ENCODE measurements at places on chromosomes 3 and 15.

DNA sequence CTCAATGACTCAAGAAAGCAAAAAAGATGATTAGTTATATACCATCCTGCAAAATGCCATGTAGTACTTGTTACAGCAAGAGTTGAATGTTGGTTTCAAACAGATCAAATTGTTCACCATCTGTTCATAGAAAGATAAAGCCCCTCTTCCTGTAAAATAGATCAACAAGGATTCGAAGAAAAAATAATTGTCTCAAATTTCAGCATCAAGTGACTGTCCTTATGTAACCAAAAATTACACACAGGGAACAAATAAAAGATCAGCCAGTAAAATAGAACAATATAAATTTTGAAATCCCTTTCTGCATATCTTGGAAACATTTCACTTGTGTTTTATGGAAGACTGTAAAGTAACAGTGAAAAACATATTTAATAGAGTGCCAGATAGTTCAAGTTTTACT lies 165.1 kb upstream of the STAC start:
- no peak for DNase-seq

DNA sequence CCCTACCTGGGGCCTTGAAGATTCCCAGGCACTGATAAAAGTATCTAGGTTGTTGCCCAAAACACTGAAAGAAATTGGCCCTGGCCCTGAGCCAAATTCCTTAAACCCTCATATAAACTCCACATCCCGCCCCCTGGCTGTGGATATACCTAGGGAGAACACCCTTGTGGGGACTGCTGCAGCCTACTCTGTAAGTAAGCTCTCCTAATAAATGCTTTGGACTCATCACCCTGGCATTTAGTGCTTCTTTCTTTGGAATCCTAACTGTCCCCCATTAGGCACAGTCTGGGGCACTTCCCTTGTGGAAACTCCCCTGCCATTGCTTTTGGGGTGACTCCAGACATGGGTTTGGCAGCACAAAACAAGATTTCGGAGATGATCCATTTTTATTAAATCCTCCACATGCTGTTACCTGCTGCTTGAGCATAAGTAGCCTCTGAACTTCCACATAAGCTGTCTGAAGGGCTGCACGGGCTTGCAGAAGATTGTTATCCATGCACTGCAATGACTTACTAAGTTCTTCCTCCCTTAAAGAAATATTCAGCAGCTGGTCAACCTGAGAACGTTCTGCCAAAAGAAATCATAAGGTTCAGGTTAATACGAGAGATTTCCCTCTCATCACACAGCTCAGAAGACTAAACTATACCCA lies 46.4 kb downstream of the ZNF106 start:
- DNase-seq, result no peak

- no peak for DNase-seq
Observed at GRCh38 chr3:143280984-143281383, 161.4 kb downstream of the CHST2 start.

- no peak for DNase-seq
Observed at GRCh38 chr3:168071591-168072322, 24.0 kb downstream of the GOLIM4 start.

- no peak for DNase-seq
Observed at GRCh38 chr3:23217872-23218554, 14.9 kb downstream of the UBE2E2 start.

GRCh38 chr15:75407083-75407482 lies 38.7 kb upstream of the MAN2C1 start:
- no peak for DNase-seq

GRCh38 chr3:20096135-20096685 lies 56.0 kb downstream of the KAT2B start:
- DNase-seq, result no peak

GRCh38 chr15:43237842-43238470 lies 17.1 kb upstream of the EPB42 start:
- peak; percentile 86 for DNase-seq

DNA sequence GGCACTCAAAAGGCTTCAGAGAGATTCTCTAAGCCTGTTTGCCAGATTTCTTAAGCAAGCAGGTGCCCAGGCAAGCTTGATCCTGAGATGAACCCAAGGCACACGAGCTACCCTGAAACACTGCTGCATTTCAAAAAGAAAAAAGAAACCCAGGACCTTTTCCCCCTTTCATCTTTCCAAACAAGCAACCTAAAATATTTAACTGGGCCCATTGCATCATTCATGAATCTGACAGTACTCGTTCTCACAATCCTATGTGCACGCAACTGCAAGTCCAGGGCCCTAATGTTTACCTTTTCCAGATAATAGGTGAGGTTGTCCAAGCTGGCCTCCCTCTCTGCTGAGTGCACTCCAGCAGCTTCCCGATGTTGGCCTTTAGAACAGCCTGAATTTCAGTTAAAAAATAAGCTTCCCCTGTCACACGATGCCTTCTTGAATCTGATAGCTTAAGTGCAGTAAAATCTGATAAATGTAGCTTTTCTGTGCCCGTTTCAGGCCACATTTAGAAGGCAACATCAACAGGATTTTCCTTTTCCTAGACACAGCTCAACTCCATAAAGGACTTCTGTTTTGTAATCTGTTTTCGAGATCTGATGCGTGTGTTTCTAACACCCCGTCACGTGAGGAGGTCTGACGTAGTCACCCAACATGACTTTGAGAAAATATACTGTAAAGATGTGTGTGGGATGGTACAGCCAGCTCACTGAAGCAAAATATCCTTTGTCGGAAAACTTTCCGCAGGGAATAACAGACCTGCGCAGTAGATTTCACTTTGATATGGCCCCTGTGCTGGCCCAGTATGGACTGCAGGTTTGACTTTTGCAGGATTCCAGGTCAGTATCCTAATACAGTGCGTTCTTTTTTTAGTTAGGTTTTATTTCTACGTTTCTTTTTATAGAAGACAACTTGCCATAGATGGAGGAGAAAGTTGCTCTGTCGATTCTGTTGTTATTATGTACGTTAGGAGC lies 55.1 kb upstream of the RASA2 start:
- DNase-seq, result no peak

GRCh38 chr15:96860741-96861140 lies 530.2 kb downstream of the NR2F2 start:
- no peak for DNase-seq

GRCh38 chr3:6921066-6921465 lies 60.2 kb downstream of the GRM7 start:
- no peak for DNase-seq

- no peak for DNase-seq
Observed at GRCh38 chr3:192957441-192958021, 39.9 kb upstream of the MB21D2 start.

- DNase-seq, result no peak
Observed at GRCh38 chr15:66765478-66766281, 63.6 kb downstream of the SMAD6 start.

DNA sequence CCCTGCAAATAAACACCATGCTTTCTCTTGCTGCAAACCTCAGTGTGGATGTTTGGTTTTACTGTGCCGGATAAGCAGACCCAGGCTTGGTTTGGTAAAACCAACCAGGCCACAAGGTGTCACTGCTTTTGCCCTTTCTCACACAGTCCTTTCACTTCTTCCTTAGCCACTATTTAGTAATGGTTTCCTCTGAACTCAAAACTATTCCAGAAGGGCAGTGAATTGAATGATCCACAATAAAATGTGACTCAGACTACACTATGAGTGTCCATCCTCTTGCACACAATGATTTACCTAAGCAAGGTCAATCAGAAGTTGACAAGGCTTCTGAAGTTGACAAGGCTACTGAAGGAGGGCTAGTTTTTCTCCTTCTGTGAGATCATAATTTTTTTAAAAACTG lies 552.4 kb upstream of the CCDC54 start:
- DNase-seq, result no peak

DNA sequence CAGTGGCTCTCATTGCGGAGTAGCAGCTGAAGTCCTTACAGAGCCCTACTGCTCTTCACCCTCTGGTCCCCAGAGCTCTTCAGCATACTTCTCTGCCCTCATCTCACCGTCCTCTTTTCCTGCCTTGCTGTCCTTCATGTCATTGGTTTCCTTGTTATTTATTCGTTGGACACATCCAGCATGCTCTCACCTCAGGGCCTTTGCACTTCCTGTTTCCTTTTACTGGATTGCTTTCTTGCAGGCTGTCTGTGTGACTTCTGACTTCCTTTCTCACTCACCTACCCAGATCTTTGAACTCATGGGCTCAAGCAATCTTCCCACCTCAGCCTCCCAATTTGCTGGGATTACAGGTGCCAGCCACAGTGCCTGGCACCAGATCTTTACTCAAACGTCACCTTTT lies 127.1 kb downstream of the NR1D2 start:
- no peak for DNase-seq

GRCh38 chr3:197508051-197508451 lies 47.7 kb downstream of the BDH1 start:
- no peak for DNase-seq

GRCh38 chr15:28260722-28261121 lies 61.3 kb downstream of the HERC2 start:
- no peak for DNase-seq

DNA sequence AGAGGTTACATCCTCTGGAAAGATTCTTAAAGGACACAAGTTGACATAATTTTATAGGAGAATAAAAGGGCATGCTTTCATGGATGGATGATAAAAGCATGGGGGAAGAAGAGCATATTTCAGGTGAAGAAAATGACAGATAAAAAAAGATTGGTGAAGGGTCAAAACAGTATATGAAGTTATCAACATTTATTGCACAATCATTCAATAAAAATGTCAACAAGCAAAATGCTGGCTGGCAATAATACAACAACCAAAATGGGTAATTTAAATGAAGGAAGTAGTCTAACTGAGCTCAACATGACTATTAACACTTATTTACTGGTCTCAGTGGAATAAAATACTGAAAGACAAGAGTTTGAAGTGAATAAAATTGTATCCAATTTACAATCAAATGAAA lies 696.7 kb downstream of the SQOR start:
- no peak for DNase-seq

DNA sequence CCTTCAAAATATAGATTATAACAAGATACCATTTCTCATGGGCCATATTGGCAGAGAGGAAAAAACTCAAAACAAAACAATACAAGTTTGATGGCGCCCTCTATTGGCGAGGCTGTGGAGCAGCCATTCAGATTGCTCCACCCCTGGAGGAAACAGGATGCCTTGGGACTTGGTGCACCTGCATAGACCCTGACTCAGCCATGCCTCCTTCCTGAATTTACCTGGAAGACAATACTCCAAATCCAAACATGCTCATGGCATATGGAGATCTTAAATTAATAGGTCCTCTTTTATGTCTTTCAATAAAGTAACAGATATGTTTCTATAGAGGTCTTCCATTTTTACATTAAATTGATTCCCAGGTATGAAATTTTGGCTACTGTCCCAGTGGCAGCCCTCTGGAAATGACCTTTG lies 90.0 kb downstream of the APBA2 start:
- no peak for DNase-seq

DNA sequence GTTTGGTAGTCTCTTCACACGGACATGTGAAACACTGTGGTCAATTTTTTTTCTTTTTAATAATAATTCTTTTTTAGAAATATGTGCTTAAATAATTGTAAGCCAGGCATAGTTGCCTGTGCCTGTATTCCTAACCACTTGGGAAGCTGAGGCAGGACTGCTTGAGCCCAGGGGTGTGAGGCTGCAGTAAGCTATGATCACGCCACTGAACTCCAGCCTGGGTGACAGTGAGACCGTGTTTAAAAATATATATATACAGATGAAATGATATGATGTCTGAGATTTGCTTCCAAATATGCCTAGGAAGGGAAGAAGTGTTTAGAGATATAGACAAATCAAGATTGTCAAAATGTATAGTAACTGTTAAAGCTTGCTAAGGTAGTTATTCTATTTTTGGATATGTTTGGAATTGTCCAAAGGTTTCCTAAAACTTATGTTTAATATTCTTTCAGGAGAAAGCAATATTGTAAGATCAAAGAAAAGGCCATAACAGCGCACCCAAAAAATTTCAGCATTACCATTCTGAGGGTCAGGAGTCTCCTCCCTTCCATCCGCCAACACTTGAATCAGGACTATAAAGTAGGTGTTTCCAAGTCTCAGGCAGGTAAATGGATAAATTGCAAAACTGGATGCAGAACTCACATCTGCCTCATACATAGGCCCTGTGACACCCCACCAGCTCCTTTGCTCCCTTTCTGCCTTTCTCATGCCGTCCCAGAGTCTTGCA lies 532 bp upstream of the SELENOT start:
- DNase-seq, result no peak

DNA sequence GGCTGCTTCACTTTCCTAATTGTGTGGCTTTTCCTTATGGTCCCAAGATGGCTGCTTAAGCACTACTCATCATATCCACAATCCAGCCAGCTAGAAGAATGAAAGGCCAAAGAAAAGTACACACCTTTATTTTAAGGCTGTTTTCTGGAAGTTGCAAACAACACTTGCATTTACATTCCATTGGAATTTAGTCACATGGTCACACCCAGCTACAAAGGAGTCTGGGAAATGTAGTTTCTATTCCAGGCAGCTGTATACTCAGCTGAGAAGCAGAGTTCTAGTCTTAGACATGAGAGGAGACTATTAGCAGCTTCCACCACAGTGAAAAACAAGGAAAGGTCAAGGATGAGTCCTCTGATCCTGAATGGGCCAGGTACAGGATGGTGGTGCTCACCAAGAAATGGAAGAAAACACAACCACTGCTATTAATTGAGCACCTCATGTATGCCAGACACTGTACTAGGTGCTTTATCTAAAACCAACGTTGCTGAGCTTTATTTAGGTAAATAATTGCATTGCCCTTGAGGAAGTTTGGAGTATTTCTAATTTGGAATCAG lies 28.0 kb upstream of the ATG7 start:
- no peak for DNase-seq

DNA sequence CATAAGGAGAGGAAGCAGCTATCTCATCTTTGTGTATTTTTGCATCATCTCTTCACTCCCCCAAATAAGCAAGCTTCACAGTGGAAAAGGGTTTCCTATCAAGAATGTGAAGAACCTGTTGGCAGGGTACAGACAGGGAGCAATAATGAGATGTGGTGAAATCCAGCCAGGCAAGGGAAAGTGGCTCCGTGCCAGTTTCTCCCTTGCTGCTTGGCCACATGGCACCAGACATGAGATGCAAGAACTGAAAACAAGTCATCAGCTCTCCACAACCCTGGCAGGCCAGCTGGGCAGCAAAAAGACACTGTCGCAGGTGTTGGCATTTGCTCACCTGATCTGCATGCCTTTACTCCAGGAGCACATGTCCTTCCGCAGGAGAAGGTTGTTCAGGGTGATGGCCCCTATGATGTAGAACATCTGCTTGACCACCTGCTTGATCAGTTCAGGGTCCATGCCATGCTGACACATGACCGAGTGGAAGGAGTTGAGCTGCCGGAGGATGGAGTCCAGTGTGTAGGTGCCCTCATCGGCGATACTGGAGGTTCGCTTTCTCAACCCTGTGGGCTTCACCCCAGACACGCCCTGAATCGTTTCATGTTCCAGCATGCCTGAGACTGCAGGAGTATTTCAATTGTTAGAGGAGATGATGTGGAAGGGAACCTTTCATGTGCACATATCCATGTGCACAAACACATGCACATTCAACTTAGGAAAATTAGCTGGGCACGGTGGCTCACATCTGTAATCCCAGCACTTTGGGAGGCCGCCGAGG lies 23.3 kb upstream of the MYO5C start:
- DNase-seq, result no peak

- DNase-seq, result no peak
Observed at GRCh38 chr15:69021895-69022294, 7.4 kb downstream of the NOX5 start.
